ENCODE measurements at places on chromosomes 1 and 21. TPM values are rescaled to one million over a fixed set of nuclear protein-coding genes. Genes with fewer than 3 reads are reported as not detected.

DNA sequence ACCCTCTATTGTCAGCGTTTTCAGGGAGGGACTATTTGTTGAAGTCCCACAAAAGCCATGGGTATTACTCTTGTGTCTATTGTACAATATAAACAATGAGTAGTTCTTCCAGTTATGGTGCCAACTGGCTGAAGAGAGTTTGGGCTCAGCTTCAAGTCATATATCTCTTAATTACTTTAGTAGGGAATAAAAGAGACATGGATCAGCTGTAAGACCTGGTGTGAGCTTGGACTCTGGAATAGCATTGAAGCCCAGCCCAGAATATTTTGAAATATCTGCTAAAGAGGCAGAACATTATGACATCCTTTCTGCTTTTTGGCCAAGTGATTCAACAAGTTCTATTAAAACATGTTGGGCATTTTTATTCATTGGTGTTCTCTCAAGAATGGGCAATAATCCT is 224.9 kb downstream of the BACH1 start:
- DNase-seq, result no peak

DNA sequence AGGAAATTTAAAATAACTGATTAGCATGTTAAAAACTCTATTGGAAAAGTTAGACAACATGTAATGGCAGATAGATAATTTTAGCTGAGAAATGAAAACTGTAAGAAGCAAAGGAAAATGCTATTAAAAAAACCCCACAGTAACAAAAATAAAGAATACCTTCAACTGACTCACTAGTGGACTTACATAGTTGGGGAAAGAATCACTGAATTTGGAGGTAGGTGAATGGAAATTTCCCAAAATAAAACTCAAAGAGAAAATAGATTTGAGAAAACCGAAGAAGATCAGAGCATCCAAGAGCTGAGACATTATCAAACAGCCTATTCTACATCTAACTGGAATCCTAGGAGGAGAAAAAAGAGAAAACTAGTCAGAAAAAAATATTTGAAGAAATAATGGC is 34.7 kb downstream of the PDE4B start:
- no peak for DNase-seq

GRCh38 chr1:112923959-112924349 is 32.0 kb downstream of the SLC16A1 start:
- peak; percentile 69 for DNase-seq

C1orf159 gene
- total RNA-seq, result 23.1 TPM

Measured in endodermal cell (in vitro differentiated cells).